ENCODE measurements at places on chromosomes 7 and 10.

GRCh38 chr10:102610441-102610887 lies 33.8 kb upstream of the TRIM8 start:
- DNase-seq: no peak

DNA sequence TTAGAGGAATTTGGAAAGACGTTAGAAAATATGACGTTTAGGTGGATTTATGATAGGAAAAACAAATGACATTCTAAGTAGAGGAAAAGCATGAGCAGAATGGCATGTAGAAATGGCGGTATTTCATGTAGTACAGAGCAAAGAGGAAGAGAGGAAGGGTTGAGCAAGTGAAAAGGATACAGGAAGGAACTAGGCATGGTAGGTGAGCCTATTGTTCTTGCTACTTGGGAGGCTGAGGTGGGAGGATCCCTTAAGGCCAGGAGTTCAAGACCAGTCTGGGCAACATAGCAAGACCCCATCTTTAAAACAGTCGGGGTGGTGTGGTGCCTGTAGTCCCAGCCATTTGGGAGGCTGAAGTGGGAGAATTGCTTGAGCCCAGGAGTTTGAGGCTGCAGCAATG lies 1.2 kb downstream of the GTPBP10 start:
- DNase-seq: no peak

DNA sequence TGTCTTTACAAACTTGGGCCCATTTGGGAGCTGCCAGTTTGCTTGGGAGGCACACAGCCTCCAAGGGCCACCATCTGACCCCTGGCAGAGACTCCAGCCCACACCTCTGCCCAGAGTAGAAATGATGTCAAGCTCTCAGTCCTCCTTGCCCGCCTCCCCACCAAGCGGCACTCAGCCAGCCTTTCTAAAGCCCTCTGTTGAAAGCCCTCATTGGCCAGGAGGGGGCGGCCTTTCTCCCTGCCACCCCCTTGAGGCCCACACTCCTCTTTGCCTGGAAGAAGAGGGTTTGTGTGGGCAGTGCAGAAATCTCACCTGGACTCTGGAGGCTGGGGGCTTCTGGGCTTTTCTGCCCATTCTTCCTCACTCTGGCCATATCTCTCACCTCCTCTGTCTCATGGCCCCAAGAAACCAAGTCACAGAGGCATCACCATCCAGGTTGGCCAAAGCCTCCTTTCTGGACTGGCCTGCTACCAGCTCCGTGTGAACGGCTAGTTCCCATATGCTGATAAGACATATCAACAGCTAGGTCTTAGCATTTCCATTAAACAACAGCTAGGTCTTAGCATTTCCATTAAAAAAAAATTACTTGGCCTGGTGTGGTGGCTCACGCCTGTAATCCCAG lies 36.1 kb downstream of the UBTD1 start:
- DNase-seq: peak; percentile 16

GRCh38 chr7:31761646-31762045 lies 74.6 kb downstream of the PPP1R17 start:
- DNase-seq: no peak

GRCh38 chr10:3931224-3931623 lies 146.2 kb upstream of the KLF6 start:
- no peak for DNase-seq

- no peak for DNase-seq
Observed at GRCh38 chr10:116772909-116773705, 30.7 kb upstream of the HSPA12A start.

GRCh38 chr7:134928554-134928953 lies 57.8 kb upstream of the AGBL3 start:
- DNase-seq: no peak

- DNase-seq: no peak
Observed at GRCh38 chr7:139940866-139941265, 111.8 kb downstream of the TBXAS1 start.

DNA sequence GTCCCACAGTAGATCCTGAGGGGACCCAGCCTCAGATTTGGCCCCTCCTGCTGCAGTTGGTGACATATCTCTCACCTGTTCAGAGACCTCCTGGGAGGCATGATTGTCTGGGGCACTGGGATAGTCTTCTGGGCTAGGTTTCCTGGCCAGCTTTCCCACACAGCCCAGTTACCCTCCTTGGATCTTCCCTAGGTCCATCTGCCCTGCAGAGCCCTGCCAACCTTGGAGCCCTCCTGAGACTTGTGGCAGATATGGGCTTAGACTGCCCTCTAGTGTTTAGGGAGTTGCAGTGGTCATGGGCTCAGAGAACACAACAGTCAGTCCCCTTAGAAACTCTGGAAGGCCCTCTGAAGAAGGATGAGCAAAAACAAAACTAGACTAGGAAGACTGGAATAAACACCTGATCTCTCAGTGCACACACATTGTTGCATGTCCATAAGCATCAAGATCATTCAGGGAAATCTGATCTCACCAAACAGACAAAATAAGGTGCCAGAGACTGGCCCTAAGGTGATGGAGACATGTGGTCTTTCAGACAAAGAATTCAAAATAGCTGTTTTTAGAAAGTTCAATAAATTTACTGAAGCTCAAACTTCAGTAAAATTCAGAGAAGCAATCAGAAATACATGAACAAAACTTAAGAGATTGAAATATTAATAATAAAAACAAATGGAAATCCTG lies 324.6 kb downstream of the ATRNL1 start:
- DNase-seq: no peak

DNA sequence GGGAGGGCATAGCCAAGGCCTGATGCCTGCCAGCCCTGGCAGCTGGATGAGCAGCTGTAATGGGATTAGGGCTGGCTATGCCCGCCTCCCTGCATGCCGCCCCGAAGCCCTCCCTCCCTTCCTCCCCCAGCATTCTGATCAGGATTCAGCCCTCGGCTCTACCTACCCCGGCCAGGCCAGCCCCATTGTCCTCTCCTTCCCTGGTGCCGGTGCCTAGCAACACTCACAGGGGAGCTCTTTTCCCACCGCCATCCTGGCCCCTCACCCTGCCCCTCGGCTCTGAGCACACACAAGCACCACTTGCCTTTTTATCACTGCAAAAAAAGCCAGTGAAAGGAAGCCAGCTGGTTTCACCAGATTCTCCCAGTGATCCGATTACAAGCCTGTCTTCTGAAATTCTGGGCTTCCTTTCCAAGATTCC lies 9.0 kb upstream of the ADCYAP1R1 start:
- no peak for DNase-seq

DNA sequence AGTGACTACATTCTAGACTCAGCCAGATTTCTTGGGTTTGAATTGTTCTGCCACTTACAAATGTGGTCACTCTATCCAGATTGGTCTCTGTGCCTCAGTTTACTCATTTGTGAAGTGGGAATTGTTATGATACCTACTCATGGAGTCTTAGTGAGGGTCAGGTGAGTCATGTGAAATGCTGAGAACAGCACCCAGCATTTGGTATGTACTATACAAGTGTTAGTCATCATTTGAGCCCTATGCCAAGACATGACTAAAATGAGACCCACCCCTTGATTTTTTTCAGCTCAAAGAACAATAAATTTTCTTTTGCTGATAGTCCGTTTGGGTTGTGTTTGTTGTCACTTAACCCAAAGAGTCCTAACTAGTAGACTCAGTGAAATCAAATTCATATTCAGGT lies 92.8 kb downstream of the CHN2 start:
- DNase-seq: no peak

DNA sequence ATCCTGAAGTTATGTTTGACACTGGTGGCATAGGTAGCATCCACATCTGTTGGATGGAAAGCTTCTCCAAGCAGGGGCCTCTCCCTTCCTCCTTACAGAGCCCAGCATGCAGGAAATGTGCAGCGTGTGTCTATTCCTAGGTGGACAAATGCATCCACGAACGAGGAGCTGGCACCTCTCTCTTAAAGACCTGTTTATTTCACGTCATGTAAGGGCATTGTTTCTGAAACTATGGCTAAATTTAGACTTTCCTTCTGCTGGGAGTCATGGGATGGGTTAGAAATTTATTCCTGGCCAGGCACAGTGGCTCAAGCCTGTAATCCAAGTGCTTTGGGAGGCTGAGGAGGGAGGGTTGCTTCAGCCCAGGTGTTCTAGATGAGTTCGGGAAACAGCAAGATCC lies 208.4 kb upstream of the SVIL start:
- DNase-seq: no peak

- DNase-seq: no peak
Observed at GRCh38 chr7:133702078-133702477, 425.1 kb upstream of the LRGUK start.

DNA sequence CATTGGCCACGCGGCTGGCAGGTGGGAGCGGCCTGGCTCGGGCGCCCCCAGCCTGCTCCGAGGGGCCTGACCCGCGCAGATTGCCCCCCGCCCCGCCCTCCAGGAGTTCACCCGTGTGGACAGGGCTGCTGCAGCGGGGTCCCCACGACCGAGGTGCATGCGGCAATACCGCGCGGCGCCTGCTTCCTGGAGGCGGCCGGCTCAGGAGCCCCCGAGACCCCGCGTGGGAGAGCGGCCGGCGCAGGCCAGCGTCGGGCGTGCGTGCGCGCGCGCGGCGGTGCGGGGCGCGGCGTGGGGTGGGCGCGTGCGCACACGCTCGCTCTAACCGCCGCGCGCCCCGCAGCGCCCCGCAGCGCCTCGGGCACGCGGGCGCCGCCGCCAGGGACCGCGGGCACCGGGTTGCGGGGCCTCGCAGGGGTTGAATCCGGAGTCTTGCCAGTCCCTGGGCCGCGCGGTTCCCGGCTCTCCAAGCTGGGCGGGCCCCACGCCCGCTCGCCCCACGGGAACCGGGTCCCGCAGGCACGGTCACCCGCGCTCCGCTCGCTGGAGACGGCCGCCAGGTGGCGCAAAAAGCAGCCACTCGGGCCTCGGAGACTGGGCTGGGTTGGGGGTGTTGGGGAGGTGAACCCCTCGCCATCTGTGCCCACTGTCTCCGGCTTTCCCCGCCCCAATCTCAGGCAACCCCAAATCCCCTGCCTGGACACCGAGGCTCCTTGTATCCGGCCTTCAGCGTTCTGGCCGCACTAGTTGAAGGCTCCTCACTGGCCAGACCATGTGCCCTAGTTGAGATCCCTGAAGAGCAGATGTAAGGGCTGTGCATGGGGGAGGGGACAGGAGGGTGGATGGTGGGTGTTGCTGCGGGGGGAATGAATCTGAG lies 1.3 kb upstream of the ACHE start:
- peak; percentile 58 for DNase-seq

DNA sequence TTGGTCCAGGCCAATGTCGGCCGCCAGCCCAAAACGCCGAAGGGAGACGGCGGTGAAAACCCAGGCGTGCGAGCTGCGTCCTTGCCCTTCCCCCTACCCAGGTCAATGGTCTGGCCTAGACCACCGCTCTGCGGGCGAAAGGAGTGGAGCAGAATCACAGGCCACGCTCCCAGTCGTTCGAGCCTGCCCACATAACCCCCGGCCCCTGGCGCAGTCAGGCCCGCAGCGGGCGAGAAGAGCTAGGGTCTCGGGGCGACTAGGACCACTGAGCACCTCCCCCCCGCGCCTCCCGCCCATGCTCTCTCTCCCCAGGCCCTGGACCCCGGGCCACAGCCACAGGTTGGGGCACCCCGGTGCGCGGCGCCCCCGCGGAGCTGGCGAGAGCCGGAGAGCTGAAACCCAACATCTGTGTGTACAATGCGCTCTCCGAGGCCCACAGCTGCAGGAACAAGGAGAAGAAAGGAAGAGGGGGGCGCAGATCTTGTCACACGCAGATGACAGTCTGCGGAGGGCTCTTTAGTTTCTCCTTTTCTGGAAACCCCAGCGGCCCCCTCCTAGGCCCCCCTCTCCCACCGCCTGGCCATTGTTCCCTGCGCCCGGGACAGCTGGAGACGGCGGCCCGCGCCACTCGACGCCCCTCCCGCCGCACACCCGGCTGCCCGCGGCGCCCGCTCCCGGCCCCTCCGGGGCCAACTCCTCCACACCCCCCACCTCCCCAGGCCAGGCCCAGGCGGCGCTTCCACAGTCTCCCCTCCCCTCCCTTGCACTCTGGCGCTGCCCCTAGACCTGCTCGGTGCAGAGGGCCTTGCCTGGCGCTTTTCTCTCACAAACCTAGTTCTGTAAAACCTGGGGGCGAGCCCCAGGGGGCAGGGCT lies 355.0 kb downstream of the DNAJB6 start:
- no peak for DNase-seq

- DNase-seq: no peak
Observed at GRCh38 chr7:48087349-48087748, 1.7 kb upstream of the UPP1 start.

Data from activated T-cell treated with anti-CD3 and anti-CD28 coated beads for 24 hours (primary cell).